RWPE1 (cell line): ENCODE measurements at places on chromosomes 16 and 17.
A peak's percentile ranks its signal among the peaks of the same experiment; 100 is the strongest.

DNA sequence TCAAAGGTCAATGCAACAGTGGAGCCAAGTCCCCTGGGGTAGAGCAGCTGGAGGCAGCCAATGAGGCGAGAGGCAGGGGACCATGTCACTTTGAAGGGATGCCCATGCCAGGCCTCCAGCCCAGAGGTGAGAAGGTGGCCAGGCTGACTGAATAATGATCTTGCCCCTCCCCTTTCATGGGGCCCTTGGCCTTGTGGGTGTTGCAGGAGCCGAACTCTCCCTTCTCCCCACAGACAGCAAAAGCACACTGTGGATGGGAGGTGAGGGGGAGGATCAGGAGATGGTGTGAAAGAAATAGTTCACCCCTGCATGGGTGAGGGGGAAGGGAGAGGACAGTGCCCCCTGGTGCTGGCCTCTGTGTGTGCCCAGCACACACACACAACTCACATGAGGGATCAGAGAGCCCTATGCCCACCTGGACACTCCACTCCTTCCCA lies 15.8 kb upstream of the TBX21 start:
- no peak for DNase-seq

DNA sequence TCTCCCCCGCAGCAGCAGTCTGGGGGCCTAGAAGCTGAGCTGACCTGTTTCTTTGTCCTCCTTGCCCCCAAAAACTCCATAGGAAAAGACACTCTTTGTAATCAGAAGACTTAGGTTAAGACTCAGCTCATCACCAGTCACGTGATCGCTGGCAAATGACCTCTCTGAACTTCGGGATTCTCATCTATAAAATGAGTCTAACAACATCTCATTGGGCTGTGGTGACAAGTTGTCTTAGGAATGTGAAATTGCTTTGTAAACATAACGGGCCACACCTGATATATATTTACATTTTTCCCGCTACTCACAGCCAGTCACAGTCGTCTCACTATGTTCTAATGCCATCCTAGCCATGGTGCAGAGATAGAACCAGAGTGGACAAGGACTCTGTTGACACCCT lies 86.0 kb upstream of the LHX1 start:
- DNase-seq = peak; percentile 79

DNA sequence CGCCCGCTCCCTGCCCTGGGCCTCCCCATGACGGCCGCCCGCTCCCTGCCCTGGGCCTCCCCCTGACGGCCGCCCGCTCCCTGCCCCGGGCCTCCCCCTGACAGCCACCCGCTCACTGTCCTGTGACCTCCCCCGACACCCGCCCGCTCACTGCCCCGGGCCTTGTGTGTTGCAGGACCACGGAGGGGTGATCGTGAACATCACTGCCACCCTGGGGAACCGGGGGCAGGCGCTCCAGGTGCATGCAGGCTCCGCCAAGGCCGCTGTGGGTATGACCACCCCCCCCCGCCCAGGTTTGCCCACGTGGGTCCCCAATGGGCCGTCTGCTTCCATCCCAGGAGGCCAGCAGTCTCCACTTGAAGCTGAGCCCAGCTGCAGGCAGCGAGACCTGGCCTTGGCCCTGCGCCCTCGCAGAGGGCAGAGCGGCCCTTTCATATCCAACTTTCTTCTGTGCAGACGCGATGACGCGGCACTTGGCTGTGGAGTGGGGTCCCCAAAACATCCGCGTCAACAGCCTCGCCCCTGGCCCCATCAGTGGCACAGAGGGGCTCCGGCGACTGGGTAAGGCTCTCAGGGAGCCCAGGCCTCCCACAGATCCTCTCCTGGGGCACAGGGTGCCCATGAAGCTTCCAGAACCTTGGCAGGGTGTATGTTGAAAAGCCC lies 9.0 kb downstream of the DECR2 start:
- DNase-seq = no peak

DNA sequence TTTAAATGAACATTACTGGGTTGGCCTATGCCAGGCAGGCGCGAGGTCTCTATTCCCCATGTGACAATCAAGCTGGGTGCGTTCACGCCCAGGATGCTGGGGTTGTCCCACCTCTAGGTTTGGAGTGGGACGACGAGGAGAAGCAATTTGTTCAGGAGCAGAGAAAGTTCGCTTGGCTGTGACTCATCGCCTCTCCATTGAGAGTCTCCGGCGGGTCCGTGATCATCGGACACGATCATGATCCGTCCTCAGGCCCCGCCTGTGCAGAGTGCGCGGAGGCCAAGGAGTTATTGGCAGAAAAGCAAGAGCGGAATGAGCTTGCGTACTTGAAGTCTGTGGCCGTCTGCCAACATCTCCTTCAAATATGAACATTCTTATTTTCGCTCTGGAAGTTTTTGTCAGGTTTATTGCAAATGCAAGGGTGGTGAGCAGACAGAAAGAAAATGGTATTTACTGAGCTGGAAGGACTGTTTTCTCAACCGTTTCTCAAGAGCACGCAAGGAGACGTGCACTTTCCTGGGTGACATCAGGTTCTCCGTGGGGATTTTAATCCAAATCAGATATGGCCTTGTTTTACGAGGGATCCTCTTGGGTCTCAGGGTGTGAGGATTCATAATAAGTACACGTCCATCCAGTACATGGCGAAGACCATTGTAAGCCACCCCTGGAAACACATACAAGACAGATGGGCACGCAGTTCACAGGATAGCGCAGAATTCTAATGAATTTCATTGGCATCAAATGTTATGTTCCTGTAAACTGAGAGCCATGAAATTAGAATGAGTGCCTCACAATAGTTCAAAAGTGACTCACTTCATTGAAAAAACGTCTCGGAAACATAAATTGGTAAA lies 70.1 kb upstream of the CREBBP start:
- peak; percentile 71 for DNase-seq

- DNase-seq = no peak
Measured at GRCh38 chr16:50059669-50060068, 6.1 kb upstream of the HEATR3 start.

DNA sequence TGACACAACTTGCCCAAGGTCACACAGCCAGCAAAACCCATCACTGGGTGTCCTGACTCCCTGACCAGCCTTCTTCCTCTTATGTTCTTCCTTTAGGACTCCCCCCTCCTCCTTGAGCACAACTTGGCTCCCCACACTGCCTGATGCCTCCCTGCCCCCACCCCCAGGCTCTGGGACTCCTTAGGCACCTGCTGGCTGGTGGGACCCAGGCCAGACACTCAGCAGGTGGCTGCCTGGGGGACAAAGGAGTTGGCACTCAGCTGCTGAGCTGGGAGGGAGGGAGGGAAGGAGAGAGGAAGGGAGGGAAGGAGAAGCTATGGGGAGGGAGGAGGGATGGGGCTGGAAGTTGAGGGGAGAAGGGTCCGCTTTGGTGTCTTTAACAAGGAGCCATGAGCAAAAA lies 8.0 kb downstream of the SEZ6 start:
- DNase-seq = no peak

DNA sequence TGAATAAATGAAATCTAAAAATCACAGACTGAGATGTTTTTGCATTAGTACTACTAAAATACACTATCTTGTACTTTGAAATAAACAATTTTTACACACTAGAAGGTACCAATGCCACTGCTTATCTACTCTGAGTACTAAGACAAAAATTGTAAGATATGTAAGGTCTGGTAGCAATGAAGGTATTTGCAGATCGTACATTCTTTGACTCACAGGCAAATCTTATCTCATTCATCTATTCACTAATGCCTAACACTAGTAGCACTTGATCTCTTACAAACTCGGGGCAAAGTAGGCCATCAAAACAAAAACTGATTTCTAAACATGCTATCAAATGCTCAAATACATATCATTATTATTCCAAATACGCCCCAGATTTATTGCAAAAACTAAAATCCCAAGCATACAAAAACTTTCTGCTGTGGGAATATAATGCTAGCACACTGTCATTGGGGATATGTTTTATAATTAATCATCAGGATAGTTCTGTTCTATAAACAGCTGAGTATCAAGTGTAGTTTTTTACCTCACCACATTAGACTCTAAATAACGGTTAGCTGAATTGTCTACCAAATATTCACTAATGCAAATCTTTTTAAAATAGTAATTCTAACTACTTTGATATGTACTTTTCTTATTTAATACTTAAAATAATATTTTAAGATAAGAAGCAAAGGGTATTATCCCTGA lies 68.0 kb downstream of the MED13 start:
- DNase-seq = no peak

- DNase-seq = peak; percentile 90
Measured at GRCh38 chr17:36850790-36851189, 86.5 kb upstream of the LHX1 start.

DNA sequence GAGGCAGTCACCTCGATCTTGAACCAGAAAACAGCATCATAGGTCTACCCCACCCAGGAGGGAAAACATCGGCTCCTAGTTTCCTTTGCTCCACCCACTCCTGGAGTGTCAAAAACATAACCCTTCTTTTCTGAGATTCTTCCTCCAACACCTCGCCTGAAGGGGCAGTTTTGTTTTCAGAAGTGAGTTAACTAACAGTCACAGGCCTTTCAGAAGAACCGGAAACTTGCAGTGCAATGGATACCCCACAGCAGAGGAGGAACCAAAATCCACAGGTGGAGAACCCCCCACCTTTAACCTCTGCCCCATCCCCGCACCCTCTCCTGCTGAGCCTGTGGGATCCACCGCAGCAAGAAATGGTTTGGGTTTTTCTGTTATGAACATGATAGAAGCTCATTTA lies 7.8 kb upstream of the TEX2 start:
- no peak for DNase-seq
